ENCODE measurements at places on chromosomes 6 and 20. TPM values are rescaled to one million over a fixed set of nuclear protein-coding genes. Genes with fewer than 3 reads are reported as not detected.

C20orf204 gene
- 0.18 TPM for total RNA-seq

TAGAP gene
- not detected for total RNA-seq

MYLK4 gene
- total RNA-seq: under 0.01 TPM

ZNF391 gene
- 0.28 TPM for total RNA-seq

RAET1G gene
- total RNA-seq: 2.2 TPM
